ENCODE measurements at places on chromosomes 6 and 20.

DNA sequence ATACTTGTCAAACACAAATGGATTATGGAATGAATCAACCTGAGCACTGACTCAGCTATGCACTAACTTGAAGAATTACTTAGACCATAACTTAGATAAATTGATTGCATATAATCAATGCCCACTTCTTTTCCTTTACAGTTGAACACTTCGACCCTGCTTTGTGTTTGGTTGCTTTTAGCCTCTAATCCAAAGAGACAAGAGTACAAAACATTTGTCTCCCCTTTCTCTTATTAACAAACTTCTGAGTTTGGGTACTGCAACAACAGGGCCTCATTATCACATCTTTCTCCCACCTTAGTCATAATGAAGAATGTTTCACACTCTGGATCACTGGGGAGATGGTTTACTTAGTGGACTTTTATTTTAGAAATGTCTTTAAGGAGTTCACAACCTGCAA lies 2.6 kb upstream of the TAAR6 start:
- no peak for DNase-seq

- DNase-seq, result peak; percentile 75
Observed at GRCh38 chr6:25056130-25056529, 120.4 kb upstream of the RIPOR2 start.

GRCh38 chr6:68559716-68560115 lies 75.4 kb upstream of the ADGRB3 start:
- DNase-seq, result no peak

- no peak for DNase-seq
Observed at GRCh38 chr20:25005661-25006060, 13.1 kb upstream of the APMAP start.

- DNase-seq, result peak; percentile 82
Observed at GRCh38 chr20:50146732-50147662, 6.5 kb downstream of the PEDS1 start.

GRCh38 chr6:156174031-156174890 lies 602.9 kb upstream of the ARID1B start:
- peak; percentile 12 for DNase-seq

GRCh38 chr20:47040506-47041125 lies 146.0 kb downstream of the EYA2 start:
- DNase-seq, result no peak

DNA sequence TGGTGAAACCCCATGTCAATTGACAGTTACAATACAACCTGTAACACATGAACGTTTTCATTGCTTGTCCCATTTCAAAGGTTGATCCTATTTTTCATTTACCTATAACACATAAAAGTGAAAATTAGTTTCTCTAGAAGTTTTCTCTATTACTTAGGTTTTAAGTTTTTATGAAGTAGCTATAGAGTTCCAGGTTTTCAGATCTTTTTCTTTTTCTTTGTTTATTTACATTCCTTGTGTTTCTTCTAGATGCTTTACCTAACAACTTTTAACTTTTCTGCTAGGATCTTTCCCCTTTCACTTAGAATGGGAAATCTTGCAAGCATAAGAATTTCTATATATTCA lies 232.6 kb downstream of the PLCB1 start:
- no peak for DNase-seq

- DNase-seq, result no peak
Observed at GRCh38 chr20:18364768-18365167, 76.4 kb downstream of the ZNF133 start.

- peak; percentile 59 for DNase-seq
Observed at GRCh38 chr6:116682334-116682712, 1.3 kb downstream of the KPNA5 start.

DNA sequence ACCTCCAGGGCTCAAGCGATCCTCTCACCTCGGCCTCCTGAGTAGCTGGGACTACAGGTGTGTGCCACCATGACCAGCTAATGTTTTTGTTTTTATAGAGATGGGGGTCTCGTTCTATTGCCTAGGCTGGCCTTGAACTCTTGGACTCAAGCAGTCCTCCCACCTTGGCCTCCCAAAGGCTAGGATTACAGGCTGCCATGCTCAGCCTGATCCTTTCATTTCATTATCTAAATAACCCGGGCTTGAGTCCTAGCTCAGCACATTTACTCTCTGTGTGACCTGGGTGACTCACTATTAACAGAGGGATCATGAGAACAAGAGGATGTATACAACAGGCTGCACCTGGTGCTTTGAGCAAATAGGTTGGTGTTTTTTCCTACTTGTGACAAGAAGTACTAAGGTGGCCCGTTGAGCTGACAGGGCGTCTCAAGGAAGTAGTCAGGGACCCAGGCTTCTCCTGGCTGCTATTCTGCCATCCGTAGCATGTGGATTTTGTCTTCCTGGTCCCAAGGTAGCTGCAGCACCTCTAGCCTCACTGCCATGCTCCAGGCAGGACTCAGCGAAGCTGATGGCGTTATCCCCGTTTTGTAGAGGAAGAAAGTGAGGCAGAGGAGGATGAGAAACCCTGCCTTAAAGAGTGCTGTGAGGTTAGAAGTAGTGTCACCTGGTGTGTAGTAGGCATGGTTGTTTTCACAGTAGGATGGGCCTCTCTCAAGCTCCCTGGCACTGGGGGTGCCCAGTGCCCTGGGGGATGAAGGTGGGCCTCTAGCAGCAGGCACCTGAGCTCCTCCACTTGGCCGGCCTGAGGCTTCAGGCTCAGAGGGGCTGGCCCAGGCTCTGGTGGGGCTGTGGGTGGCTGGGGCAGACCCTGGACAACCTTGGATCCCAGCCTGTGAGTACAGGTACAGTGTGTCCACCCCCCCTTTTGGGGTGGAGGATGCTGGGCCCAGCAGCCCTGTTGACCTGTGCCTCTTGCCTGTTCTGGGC lies 62.4 kb downstream of the ADNP start:
- no peak for DNase-seq

DNA sequence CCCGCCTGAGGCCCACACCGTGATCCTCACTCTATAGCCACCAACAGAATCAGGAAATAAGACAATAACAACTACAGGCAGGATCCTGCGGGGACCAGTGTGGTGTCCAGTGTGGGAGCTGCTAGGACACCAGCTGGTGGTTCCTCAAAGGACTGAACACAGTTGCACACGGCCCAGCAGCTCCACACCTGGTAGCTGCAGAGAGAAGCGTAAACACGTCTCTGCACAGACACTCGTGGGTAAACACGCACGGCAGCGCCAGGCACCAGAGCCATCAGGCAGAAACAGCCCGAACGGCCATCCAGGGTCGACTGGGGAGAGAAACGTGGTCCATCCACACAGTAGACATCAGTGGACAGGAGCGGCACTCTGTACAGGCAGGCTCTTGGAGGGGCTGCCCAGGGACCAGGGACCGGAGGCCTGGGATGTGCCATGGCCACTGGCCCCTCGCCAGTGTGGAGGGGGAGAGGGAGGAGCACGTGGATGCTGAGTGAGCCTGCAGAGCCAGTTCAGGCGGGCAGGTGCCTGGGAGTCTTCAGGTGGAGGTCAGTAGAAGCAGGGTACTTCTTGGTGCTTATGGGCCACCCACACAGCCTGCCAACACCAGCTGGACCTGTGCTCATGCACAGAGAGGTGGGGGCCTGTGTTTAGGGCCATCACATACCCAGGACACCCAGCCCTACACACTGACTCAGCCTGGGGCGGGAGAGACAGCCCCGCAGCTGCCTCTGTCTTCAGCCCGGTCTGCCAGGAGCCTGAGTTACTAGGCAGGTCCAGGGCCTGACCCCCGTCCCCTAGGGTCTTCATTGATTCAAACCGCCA lies 7.4 kb upstream of the LAMA5 start:
- DNase-seq, result no peak

- DNase-seq, result no peak
Observed at GRCh38 chr6:113396730-113397129, 460.4 kb upstream of the MARCKS start.

DNA sequence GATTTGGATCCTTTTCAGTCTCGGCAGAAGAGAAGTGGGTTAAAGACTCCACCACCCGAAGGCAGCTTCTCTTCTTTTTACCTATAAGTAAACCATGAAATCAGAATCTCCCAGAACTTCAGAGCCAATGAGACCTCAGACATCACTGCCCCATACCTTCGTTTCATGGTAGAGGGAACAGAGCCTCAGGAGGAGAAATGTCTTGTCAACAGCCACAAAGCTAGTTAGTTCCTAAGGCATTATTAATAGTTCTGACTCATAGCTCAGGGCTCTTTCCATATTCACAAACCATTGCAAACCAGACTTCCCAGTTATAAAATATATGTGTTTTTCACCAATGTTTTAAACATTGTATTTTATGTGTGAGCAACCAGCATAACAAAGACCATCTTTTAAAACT lies 118.7 kb upstream of the RIPOR2 start:
- no peak for DNase-seq

DNA sequence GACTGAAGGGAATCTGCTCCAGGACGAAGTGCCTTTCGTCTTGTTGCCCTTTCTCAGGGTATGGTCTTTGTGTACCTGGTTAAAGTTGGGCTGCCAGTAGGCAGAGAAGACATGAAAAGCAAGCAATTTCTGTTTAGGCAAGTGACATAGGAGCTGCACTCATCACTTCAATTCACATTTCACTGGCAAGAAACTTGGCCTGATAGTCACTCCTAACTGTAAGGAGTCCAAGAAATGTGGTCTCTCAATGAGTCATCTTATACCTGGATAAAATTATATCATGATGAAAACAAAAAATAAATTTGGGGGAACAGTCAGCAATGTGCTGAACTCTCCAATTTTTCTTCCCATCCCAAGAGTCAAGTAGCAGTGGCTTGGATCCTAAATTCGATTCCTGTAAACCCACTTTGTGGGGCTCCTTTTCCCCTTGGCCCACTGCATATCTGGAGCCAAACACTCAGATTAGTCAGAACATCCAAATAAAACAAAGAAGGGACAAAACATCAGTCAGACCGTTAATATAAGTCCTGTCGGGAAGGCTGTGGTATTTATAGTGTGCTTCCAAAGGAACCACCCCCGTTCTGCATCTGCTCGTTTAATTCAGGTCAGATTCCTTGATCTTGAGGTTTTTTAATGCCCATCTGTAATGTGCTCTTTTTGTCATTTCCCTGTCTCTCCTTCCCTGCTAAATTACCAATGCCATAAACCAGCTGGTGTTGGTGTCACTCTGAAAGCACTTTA lies 5.0 kb upstream of the GABRR1 start:
- no peak for DNase-seq

GRCh38 chr6:41723530-41724227 lies 11.7 kb downstream of the TFEB start:
- DNase-seq, result no peak

DNA sequence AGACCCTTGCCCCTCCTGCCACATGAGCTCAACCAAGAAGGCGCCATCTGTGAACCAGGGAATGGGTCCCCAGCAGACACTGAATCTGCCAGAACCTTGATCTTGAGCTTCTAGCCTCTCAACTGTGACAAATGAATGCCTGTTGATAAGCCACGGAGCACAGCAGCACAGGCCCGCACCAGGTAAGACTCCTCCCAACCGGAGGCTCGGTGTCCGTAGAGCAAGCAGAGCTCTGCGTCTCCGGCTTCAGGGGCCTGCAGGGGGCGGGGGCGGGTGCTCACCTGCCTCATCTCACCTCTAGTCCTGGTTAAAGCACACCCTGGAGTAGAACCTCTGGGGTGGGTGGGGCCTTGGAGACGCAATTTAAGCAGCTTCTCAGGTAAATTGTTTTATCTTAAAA lies 122.7 kb downstream of the SMOC2 start:
- no peak for DNase-seq

GRCh38 chr6:35091346-35092083 lies 49.6 kb downstream of the TCP11 start:
- DNase-seq, result no peak

DNA sequence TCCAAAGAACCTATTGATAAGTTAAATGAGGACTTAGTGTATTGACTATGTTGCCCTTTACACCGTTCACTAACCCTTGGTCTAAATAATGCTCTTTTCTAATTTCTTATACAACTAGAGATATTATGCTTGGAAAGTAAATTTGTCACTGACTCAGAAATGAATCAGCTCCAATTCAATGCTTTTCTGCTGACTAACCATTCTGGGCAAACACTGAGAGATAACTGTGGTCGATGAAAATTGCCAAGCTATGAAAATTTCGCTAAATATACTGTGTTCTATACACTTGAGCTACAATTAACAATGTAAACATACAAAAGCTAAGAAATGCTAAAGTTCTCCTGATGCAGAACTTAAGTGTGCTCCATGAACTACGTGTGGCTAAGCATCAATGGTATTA lies 23.1 kb upstream of the FBXO9 start:
- no peak for DNase-seq

DNA sequence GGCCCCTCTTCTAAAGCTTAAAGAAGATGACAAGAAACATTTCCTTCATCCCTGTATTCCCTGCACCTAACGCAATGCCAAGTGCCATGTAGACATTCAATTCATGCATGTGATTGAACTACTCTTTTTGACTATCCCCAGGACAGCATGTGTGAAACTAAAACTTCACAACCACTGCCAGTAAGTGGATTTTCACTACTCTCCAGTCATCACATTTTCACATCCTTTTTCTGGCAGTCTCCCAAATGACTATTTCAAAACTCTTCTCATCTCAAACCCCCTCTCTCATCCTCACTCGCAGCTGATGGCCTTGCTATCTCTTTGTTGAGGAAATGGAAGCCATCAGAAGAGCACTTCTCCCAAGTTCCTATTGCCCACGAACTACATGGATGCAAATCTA lies 122.6 kb downstream of the OPRM1 start:
- no peak for DNase-seq

GRCh38 chr6:116096979-116097816 lies 3.5 kb upstream of the NT5DC1 start:
- no peak for DNase-seq

DNA sequence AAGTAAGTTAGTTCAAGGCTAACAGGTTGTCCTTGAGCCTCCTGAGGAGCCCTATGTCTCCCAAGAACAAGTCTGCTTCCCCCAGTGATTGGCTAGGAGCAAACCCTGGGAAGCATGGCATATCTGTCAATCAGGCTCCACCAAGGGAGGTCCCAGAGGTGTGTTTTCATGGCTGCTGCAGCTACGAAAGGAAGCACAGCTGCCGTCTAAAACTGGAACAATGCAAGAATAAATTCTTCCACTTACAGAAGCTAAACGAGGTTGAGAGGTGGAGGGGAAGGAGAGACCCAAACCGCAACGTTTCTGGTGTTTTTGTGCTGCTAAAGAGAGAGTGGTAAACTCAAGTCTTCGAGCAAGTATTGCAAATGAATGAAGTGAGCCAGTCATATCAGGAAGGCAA lies 4.9 kb upstream of the PTGIS start:
- no peak for DNase-seq

DNA sequence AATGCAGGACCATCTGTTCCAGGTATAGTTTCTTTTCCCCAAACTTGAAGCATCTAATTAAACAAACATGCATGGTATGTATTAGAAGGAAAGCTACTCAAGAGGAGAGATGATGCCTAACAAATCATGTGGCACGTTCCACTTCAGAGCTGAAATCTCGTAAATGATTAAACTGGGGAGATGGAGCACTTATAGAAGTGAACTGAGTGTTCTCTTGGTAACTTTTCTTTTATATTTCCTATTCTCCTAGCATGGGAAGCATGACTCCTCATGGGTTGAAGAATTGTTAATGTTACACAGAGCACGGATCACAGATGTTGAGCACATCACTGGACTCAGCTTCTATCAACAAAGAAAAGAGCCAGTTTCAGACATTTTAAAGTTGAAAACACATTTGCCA lies 61.1 kb downstream of the CCN2 start:
- DNase-seq, result no peak

Measured in CD4-positive, alpha-beta T cell treated with Interleukin-6 for 4 hours (primary cell).